ENCODE measurements at places on chromosomes 16 and 17. TPM values are rescaled to one million over a fixed set of nuclear protein-coding genes. Genes with fewer than 3 reads are reported as not detected.

NFE2L1 gene
- total RNA-seq, result 65.9 TPM

PARN gene
- 41.1 TPM for total RNA-seq

SHCBP1 gene
- 51.6 TPM for total RNA-seq

PSME3IP1 gene
- 137 TPM for total RNA-seq

NUFIP2 gene
- 66.9 TPM for total RNA-seq

CNEP1R1 gene
- total RNA-seq, result 29.1 TPM

TEKT5 gene
- not detected for total RNA-seq

AATK gene
- total RNA-seq, result 0.25 TPM

PLCD3 gene
- total RNA-seq, result 4.1 TPM

KRTAP1-4 gene
- total RNA-seq, result not detected

CDT1 gene
- total RNA-seq, result 113 TPM

LMF1 gene
- total RNA-seq, result 23.0 TPM

CA5A gene
- not detected for total RNA-seq

FOXC2 gene
- not detected for total RNA-seq

SLC13A2 gene
- not detected for total RNA-seq

CD300E gene
- not detected for total RNA-seq

IGFALS gene
- total RNA-seq, result 0.15 TPM

OVCA2 gene
- total RNA-seq, result 37.9 TPM

FOXK2 gene
- total RNA-seq, result 59.6 TPM

TIMP2 gene
- 2.6 TPM for total RNA-seq

ATP5PD gene
- 259 TPM for total RNA-seq

SDR42E2 gene
- not detected for total RNA-seq

GNG13 gene
- total RNA-seq, result not detected

TAOK1 gene
- 46.5 TPM for total RNA-seq

ALOX15B gene
- total RNA-seq, result not detected

NSMCE1 gene
- 95.8 TPM for total RNA-seq

SGCA gene
- total RNA-seq, result not detected

DLX4 gene
- 0.17 TPM for total RNA-seq

SKAP1 gene
- 144 TPM for total RNA-seq

OSGIN1 gene
- 0.48 TPM for total RNA-seq

GCGR gene
- not detected for total RNA-seq

PITPNM3 gene
- total RNA-seq, result 0.33 TPM

JPH3 gene
- not detected for total RNA-seq

NOG gene
- total RNA-seq, result 0.37 TPM

ZMYND15 gene
- total RNA-seq, result not detected

SSH2 gene
- total RNA-seq, result 72.5 TPM

TBC1D3K gene
- total RNA-seq, result not detected

ZNF689 gene
- 12.8 TPM for total RNA-seq

ABCC12 gene
- total RNA-seq, result not detected

RNF157 gene
- 121 TPM for total RNA-seq

BCL6B gene
- total RNA-seq, result 0.40 TPM

ACE gene
- total RNA-seq, result 5.9 TPM

SLC35G6 gene
- not detected for total RNA-seq

MSLN gene
- not detected for total RNA-seq

MYL4 gene
- not detected for total RNA-seq

ATP2C2 gene
- total RNA-seq, result not detected

ATP1B2 gene
- 0.08 TPM for total RNA-seq

MRPL12 gene
- 52.7 TPM for total RNA-seq

All from activated CD4-positive, alpha-beta T cell treated with anti-CD3 and anti-CD28 coated beads, Interleukin-2, amount 10 ng/mL, durations not matched to agents 7 days and 5 days (primary cell).